ENCODE measurements at places on chromosomes 5 and 9. TPM values are rescaled to one million over a fixed set of nuclear protein-coding genes. Genes with fewer than 3 reads are reported as not detected.

Gene NR5A1
- total RNA-seq: not detected

Gene KIF3A
- 6.4 TPM for total RNA-seq

Gene SPTAN1
- total RNA-seq: 331 TPM

Gene RALGDS
- total RNA-seq: 130 TPM

Gene PCDHGA7
- 2.5 TPM for total RNA-seq

Gene SIT1
- not detected for total RNA-seq

Gene ACTBL2
- not detected for total RNA-seq

GRCh38 chr5:58871648-58872242, 288.9 kb downstream of the RAB3C start:
- no peak for DNase-seq

DNA sequence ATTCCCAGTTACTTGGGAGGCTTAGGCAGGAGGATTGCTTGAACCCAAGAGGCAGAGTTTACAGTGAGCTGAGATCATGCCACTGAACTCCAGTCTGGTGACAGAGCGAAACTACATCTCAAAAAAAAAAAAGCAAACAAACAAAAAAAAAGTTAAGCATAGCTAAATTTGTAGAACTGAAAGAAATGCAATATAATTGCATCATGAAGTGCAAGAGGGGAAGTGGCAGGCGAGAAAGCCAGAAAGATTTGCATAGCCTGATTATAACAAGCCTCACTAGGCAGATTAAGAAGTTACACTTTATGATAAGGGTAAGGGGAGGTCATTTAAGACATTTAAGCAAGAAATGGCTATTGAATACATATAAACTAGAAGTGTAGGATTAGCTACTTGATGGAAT, 187.1 kb downstream of the EDIL3 start:
- DNase-seq: no peak

DNA sequence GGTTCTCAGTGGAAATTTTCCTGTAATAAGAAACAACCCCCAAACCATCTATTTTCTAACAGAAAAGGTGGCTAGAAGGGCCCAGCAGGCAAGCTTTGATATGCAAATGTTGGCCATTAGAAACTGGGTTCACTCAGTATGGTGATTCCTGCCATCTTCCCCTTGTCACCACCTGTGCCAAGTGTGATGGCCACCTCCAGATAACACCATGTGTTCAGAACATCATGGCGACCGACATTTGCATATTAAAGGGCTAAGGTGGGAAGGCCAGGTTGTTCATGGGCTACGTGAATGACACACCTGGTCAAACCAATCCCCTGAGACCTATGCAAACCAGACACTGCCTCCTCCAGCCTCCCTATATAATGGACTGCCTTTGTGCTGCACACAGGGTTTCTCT, 20.4 kb downstream of the FOXE1 start:
- DNase-seq: peak; percentile 4

GRCh38 chr9:131111854-131112311, 13.5 kb upstream of the NUP214 start:
- no peak for DNase-seq

DNA sequence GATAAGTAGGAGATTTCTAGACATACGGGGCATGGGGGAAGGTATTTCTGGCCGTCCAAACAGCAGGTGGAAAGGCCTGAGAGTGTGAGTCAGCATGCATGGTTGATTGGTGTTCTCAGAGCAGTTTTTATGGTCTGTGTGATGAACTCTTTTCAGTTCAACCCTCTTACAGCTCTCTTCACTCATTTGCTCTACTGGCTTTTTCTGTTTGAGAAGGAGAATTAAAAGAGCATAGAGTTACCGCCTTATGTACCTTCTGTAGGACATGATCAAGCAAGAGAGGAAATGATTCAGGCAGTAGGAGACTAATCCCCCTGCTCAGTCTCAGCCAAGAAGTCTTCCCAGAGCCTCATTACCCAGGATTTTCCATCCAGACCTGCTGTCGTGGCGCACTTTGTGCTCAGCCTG, 92.4 kb downstream of the PRDM6 start:
- no peak for DNase-seq

- no peak for DNase-seq
Observed at GRCh38 chr5:54965806-54966205, 19.6 kb downstream of the ESM1 start.

DNA sequence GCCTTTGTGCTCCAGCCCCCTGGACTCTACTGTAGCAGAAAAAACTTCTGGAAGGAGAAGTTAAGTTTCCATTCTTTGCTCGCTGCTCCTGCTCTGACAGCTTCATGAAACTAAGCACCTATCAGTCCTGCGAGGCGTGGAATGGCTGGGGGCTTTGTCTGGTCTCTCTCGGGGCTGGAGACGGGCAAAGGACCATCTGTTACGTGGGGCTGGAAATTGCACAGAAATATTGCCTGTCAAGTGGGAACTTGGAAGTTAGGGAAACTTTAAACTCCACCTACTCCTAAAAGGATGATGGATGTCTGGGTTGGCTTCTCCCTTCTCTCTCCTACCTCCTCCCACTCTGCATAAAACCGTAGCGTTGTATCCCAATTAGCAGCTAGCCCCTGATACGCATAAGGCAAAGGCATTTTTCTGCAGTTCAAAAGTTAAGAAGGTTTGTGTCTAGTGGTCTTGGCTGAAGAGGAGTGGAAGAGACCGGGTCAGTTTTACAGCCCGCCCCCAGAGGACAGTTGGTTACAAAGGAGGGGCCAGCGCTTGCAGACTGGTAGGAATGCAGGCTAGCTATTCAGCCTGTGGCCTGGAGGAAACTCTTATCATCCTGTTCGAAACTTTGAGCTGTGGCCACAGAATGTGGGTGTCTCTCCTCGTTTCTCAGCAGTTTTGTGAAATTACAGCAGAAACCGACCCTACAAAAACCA, 1.3 kb downstream of the FBXL7 start:
- DNase-seq: peak; percentile 86

DNA sequence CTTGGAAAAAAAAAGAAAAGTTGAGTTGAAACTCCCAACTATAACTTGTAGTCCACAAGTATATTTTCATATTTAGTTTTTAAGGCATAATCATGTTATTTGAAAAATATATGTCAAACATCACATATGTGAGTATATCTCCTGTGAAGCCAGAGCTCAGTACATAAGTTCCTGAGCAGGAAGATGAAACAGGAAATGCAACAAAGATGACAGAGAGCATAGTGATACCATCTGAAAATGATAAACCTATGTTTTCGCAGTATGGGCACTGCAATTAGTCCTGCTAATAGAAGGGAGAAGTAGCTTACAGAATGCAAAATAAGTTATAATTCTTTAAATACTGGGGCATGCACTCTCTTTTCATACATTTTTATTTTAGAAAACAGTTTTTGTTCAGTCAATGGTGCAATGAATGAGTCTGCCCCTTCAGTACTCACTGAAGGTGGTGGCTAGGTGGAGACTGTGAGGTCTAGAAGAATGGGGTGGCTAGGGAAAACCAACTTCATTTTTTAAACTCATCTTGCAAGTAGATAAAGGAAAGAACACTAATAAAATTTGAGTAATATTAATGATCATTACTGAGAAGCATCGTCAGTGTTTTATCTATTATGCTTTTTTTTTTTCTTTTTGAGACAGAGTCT, 54.1 kb upstream of the FYB1 start:
- DNase-seq: no peak

GRCh38 chr5:116313366-116313765, 228.5 kb downstream of the COMMD10 start:
- DNase-seq: no peak

DNA sequence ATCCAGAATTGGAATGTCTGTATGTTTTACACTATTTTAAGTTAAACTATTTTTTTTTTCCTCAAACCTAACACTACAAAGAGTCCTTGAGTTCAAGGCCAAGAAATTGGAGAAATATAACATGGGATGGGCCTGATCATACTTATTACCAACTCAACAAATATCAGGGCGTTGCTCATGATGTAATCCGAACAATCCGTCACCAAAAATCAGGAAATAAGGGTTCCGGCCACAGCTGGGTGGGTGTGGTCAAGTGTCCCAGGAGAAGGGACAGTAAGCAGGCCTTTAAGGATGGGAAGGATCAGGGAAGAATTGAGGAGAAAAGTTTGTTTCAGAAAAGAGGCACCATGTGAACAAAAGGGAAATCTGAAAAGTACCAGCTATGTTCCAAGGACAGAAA, 29.8 kb downstream of the MED27 start:
- DNase-seq: no peak

DNA sequence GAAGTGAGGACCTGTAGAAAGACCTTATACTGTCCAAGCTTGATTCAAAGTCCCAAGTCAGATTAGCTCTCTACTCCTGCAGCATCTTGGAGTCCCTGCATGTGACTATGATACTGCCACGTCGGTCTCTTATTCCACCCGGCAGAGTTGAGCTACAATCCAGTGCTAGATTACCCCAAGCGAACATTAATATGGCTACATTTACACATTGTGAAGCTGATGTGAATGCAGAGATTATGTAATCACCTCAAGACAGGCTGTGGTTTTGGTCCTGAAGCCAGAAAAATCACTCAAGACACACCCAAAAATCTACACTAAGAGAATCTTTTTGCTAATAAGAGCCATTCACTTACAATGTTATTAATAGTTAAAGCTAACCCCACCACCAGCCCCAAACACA, 116.7 kb downstream of the GNA14 start:
- no peak for DNase-seq

- no peak for DNase-seq
Observed at GRCh38 chr5:58294598-58295305, 165.1 kb downstream of the PLK2 start.

DNA sequence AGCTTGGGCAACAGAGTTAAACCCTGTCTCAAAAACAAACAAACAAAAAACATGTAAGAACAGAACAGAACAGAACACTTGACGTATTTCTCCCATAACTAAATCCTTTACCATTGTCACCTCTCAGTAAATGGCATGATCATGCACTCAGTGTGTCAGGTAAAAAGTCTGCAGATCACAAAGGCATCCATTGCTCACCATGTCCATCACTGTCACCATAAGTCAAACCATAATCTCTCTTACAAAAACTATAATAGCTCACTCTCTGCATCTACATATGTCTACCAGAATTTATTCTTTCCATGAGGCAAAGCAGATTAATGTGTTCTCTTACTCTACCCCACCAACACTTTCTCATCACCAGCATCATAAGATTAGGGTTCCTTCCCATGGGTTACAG, 387.5 kb downstream of the CDH12 start:
- DNase-seq: no peak

GRCh38 chr9:86948074-86948929, 996 bp upstream of the GAS1 start:
- DNase-seq: peak; percentile 80

- no peak for DNase-seq
Observed at GRCh38 chr5:31918739-31919138, 255.4 kb downstream of the GOLPH3 start.

DNA sequence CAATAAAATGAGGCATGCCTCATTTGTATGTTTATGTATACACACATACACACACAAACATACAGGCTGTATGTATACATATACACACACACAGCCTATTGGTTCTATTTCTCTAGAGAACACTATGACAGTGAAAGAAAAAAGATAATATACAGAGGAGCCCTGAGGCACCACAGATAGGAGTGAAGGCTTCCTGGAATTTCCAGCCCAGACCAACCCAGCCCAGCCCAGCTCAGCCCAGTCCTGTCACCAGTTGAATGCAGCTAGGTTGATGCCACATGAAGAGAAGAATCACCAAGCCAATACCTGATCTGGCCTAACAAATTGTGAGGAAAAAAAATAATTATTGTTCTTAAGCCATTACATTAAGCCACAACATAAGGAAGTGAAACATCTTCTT, 126.9 kb upstream of the PDE4D start:
- DNase-seq: no peak

DNA sequence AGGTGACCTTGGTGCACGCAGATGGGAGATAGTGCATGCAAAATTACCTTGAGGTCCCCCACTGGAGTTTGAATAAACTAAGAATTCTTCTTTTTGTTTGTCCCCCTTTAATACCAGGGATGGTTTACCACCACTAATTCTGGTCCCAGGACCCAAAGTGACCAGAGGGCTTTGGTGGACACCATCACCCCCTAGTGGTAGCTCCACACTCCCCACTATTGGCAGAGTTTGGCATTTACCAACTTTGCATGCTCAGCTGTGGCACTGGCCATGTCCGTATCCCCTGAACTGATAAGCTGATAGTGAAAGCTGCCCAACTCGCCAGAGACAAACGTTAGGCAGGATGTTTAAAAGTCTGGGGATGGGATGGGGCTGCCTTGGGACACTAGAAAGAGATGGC, 3.3 kb downstream of the ASTN2 start:
- DNase-seq: peak; percentile 83

- DNase-seq: no peak
Observed at GRCh38 chr9:110180511-110181434, 27.2 kb downstream of the C9orf152 start.

DNA sequence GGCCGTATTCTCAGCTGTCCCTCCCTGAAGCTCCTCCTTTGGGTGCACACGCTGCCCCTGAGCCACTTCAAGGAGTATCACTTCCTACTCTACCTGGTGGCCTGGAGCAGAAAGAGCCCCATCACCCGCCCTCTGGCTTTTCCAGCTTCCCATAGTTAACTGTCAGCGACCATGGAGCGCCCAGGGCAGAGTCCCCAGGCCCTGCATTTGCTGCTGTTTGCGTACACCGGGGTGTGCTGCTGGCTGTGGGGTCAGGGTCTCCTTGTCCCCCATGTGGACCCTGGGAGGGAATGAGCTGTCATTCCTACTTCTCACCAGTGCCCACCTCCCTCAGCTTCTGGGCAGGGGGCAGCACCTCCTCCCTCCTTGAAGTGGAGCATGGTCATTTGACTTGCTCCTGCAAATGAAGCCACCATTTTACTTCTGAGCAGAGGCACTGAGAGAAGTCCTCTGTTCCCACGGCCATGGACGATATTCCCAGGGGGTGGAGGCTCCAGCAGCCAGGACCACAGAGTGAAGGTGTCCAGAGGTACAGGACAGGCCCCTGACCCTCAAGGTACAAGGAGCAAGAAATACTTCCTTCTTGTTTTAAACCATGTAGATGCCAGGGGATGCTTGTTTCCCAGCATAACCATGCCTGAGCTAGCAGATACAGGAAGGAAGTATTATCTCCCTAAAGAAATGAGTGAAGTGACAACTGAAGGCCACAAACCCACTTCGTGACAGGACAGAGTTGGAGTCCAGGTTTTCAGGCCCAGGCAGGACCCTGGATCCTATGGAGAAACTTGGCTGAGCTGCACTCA, 40.6 kb upstream of the COL5A1 start:
- no peak for DNase-seq

GRCh38 chr9:109319626-109320241, 1.1 kb downstream of the EPB41L4B start:
- no peak for DNase-seq

DNA sequence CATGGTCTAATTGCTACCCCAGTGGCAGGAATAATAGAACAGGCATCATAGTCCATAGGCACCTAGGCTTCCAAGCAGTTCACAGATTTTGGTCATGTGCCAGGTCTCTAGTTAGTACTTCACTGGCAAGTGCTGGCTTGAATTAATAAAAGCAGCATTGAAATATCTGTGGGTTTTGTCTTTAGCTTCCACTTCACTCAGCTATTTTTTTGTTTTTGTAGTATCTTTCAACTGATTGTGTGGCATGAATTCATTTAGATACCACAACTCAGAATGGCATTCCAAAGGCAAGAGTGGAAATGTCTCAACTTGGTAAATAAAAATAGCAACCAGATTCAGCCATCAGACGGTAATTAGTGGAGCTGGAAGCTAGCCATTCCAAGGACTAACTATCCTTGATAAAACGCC, 27.9 kb upstream of the ITGA2 start:
- peak; percentile 34 for DNase-seq
